ENCODE measurements at places on chromosomes 1 and 21.

- DNase-seq: no peak
Observed at GRCh38 chr1:165525708-165526107, 18.1 kb upstream of the LRRC52 start.

DNA sequence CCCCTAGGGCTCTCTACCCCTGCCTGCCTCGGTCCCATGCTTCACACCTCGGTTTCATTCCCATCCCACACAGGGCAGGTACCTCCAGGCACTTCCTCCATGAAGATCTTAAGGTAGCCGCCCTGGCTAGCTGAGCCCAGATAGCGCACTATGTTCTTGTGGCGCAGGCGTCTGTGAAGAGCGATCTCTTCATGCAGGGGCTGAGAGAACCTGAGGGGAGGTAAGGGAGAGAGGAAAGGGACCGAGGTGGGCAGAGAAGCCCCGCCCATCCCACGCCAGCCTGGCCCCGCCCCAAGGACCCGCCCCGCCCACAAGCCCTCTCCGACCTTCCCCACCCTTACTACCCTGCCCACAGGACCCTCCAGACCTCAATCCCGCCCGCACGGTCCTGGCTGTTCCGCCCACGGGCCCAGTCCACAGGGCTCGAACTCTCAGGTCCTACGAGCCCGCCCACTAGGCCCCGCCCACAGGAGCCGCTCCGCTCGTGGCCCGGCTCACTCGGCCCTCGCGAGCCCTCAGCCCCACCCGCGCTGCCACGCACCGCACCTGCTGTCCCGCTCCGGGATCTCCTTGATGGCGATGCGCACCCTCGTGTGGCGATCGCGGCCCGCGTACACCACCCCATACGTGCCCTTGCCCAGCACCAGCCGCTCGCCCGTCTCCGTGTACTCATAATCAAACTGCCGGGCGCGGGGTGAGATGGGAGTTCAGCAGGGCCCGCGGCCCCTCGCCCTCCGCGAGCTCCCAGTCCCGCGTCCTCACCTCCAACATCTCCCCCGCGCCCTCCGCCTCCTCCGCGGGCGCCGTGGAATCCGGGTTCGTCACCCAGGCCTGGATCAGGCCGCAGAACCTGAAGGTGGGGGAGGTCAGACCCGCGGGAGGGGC is 6.4 kb downstream of the MAP3K6 start:
- no peak for DNase-seq

DNA sequence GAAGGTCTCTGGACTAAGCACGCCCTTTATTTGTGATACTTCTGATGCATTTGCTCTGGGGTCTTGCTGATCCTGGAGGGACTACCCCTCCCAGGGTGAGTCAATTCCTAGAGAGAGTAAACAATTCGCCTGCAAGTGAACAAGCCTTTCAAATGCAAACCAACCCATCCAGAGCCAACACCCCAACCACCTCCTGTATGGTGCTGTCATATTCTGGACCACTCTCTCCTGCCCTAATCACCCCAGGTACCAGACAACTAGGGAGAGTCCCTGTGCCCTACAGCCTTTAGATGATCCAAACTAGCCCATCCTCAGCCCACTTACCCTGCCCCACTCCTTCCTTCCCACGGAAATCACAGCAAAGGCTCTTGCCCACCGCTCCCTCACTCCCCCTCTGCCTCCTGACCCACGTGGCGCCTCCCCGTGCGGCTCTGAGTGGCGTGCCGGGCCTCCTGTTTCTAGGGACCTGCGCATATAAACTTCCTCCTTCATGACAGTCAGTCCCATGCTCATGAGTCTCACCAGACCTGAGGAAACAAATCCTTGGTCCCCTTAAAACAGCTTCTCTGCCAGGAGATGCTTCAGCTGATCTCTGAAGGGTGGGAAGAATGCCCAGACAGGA is 37.2 kb downstream of the ACTA1 start:
- DNase-seq: no peak

DNA sequence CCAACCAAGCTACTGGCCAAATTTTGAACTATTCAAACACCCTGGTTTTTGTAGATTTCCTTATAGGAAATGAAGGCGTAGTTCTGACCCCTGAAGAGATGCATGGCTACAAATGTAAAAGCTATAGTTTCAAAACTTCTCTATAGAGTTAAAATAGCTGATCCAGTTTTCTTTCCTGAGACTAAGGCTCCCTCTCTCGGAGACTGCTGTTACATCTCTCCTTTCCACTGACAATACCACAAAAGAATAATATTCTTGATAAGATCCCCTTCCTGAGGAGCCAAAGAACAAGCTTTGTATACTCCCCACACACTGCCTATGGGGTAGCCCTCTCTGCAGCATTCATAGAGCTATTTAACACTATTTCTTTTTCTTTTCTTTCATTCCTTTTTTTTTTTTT is 6.7 kb upstream of the CFAP126 start:
- DNase-seq: no peak

- no peak for DNase-seq
Observed at GRCh38 chr1:39346872-39347271, 142.4 kb downstream of the MACF1 start.

DNA sequence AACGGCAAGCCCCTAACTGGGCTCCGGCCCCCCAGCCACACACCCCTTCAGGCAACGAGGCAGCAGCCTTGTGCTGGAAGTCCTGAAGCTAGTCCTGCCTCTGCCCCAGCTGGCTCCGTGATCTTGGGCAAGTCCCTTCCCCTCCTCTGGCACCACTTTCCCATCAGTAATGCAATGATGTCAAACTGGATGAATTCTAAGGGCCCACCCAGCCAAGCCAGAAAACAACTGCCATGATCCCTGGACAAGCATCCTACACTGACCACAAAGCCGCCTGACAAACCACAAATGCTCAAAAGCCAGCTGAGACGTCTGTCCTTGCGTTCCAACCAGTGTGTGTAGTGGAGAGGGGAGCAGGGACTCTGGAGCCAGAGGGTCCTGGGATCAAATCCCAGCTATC is 26.8 kb downstream of the IFFO2 start:
- DNase-seq: no peak

DNA sequence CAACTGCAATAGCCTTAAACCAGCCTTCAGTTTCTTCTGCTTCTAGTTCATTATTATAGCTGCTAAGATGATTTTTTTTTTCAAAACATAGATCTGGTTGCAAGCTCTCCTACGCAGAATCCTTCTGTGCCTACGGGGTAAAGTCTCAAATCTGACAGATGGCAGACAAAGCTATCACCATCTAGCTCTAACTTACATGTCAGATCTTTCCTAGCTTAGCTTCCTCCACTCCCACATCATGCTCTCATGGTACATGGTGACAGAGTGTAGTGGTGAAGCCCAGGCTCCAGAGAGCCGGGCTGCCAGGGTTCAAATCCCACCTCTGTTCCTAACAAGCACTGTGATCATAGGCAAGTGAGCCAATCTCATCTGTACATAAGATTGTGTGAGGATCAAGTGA is 24.2 kb upstream of the GUCA2B start:
- no peak for DNase-seq

GRCh38 chr1:81125672-81126071 is 675.1 kb upstream of the ADGRL2 start:
- DNase-seq: no peak

DNA sequence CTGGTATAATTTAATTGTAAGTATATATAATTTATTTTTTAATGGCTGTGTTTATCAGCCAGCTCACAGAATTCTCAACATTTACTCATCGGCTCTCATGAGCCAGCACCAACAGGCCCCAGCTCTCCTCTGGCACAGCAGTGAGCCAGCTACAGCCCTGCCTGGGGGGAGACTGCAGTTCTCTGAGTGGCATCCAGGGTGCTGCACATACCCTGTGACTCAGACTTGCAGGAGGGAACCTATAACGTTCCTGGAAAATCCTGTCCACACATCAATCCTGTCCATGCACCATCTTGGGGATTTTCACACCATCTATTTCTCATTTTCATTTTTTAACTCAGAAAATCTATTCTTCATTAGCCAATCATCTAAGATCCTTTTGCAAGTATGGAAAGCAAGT is 36.5 kb downstream of the FHAD1 start:
- DNase-seq: no peak

GRCh38 chr1:157932069-157932468 is 61.4 kb upstream of the KIRREL1 start:
- DNase-seq: no peak

DNA sequence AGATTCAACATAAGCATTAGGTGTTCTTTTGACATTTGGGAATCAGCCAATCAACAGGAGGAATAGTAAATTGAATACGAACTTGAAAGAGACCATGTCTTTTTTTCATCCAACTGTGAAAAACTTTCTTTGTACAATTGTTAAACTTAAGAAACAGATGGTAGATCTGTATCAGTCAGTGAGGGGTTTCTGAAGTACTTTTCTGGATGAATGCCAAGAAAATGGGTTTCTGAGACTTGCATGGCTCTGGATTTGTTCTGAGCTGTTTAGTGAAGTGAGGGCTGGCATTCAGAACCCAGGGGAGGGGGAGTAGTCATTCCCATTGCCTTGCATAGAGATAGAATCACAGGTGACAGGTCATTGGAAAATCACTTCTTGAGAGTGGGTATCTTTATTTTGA is 37.4 kb downstream of the PTPRC start:
- DNase-seq: no peak

DNA sequence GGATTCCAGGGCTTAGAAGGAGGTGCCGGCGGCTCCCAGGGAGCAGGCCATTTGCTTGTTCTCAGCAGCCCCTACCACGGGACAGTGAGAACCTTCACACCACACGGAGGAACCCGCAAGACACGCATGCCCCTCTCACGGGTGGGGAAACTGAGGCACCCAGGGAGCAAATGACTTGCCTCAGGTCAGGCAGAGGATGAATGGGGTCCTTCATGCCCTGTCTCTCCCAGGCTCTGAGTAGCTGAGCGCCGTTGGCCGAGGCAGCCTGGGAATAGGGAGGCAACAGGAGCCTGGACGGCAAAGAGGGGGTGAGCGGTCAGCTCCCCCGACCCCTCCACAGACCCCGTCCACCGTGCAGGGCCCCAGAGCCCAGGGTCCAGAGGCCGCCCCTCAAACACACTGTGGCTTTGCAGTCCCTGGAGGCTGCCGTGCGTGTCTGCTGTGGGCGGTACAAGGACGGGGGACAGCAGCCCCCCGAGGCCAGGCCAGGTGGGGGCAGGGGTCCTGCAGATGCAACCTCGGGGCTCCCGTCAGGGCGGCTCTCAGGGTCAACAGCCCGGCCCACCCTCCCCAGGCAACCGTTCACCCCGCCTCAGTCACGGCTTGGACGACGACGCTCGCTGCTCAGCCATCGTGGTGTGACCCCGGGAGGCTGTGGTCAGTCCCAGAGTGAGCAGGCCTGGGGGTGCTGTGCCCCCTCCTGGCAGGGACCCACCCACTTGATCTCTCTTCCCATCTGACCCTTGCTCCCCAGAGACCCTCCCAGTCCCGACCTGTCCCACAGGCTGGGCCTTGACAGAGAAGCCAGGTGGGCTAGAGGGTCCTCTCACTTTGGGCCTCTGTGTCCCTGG is 15.8 kb upstream of the COL6A2 start:
- DNase-seq: no peak

All from stimulated activated CD8-positive, alpha-beta memory T cell treated with anti-CD3 and anti-CD28 coated beads, Interleukin-7, amount 100 ng/mL, for 48 hours (primary cell).